ENCODE measurements at places on chromosomes 16 and 17. TPM values are rescaled to one million over a fixed set of nuclear protein-coding genes. Genes with fewer than 3 reads are reported as not detected.

DNA sequence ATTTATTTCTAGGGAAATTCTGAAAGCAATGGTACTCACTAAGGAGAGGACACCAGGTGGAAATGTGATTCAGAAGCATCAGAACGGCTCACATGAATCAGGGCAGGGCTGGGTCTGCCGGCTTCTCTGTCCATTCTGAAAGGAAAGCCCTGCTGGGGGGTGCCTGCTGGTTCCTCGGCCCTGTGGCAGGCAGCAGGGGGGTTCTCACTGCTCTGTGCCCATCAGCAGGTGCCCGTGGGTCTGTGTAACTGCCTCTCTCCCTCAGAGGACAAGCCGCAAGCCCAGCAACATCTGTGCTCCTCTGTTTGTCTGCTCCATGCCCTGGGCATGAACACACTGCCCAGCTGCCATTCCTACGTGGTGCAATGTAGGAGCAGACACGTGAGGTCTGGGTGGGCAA, 74.9 kb upstream of the ZNF423 start:
- no peak for DNase-seq
- no peaks in the 10 kb centered on the region for H3K27me3 ChIP-seq
- no peaks in the 10 kb centered on the region for H3K36me3 ChIP-seq

GRCh38 chr16:31081428-31082351, 7.1 kb downstream of the PRSS53 start:
- H3K4me1 ChIP-seq, result no peaks in the 10 kb centered on the region
- no peak for DNase-seq
- peaks cover 8% of the 10 kb centered on the region for H3K36me3 ChIP-seq
- H3K4me3 ChIP-seq, result no peak overlapping the region

GRCh38 chr17:54882371-54882770, 18.3 kb upstream of the TOM1L1 start:
- H3K36me3 ChIP-seq, result no peaks in the 10 kb centered on the region
- no peak overlapping the region for H3K27ac ChIP-seq
- H3K27me3 ChIP-seq, result no peaks in the 10 kb centered on the region
- DNase-seq, result no peak
- H3K4me3 ChIP-seq, result no peak overlapping the region
- H3K4me1 ChIP-seq, result no peaks in the 10 kb centered on the region

GRCh38 chr17:44387804-44388203, 1.6 kb downstream of the ITGA2B start:
- H3K27me3 ChIP-seq, result no peaks in the 10 kb centered on the region
- no peaks in the 10 kb centered on the region for H3K36me3 ChIP-seq
- H3K27ac ChIP-seq, result no peak overlapping the region
- no peak for DNase-seq
- peaks cover 17% of the 10 kb centered on the region for H3K4me1 ChIP-seq

DNA sequence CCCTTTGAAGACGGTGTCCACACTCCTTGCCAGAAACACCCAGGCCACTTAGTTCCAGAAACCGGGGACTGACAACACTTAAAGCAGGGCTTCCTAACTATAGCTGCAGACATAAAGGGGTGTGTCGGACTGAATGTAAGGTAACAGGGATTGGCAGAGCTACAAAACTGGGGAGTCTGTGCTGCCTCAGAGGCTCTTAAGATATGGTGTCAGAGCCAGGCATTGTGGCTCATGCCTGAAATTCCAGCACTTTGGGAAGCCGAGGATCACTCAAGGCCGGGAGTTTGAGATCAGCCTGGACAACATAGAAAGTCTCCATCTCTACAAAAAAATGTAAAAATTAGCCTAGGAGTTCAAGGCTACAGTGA, 14.2 kb upstream of the NLRC3 start:
- no peaks in the 10 kb centered on the region for H3K36me3 ChIP-seq
- H3K4me3 ChIP-seq, result no peak overlapping the region
- DNase-seq, result no peak
- H3K27ac ChIP-seq, result no peak overlapping the region

GRCh38 chr17:78561166-78561565, 16.0 kb downstream of the DNAH17 start:
- H3K27me3 ChIP-seq, result no peaks in the 10 kb centered on the region
- DNase-seq, result no peak
- H3K36me3 ChIP-seq, result no peaks in the 10 kb centered on the region
- H3K4me1 ChIP-seq, result no peaks in the 10 kb centered on the region

DNA sequence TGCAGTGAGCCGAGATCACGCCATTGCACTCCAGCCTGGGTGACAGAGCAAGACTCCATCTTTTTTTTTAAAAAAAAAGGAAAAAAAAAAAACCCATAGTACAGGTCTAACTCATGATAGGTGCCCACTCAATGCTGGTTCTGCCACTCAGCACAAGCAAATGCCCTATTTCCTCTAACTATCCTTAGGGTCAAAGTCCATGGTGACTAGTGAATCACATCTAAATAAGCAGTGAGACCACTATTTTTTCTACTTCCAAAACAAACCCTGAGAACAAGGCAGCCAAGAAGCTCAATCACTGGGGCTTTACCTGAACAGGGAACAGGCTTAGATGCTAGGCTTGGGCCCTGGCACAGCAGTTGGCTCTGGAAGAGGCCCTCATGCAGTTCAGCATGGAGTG, 3.4 kb downstream of the BLTP2 start:
- H3K36me3 ChIP-seq, result peaks cover 47% of the 10 kb centered on the region
- H3K27ac ChIP-seq, result no peak overlapping the region
- H3K27me3 ChIP-seq, result no peaks in the 10 kb centered on the region
- no peak overlapping the region for H3K4me3 ChIP-seq
- H3K4me1 ChIP-seq, result peaks cover 39% of the 10 kb centered on the region

DNA sequence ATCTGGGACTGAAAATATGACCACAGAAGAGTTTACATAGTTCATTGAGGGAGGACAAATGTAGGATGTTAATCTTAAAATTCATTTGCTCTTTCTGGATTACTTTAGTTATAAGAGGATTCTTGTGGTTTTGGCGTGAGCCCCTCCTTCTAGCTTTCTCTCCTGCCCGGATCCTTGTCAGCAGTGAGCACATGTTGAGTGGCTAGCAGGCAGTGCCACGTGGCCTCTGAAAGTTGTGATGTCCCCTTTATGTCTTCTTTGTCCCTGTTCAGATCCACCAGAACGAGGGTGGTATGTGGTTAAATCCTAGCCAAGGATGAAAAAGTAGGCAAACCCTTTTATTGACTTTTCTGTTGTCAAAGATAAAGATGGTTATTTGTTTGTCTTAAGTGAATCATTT, 83.8 kb downstream of the GNAO1 start:
- H3K36me3 ChIP-seq, result no peaks in the 10 kb centered on the region
- no peaks in the 10 kb centered on the region for H3K27me3 ChIP-seq
- H3K4me1 ChIP-seq, result no peaks in the 10 kb centered on the region
- H3K4me3 ChIP-seq, result no peak overlapping the region

- no peaks in the 10 kb centered on the region for H3K27me3 ChIP-seq
- peaks cover 24% of the 10 kb centered on the region for H3K4me1 ChIP-seq
- no peak overlapping the region for H3K4me3 ChIP-seq
- no peaks in the 10 kb centered on the region for H3K36me3 ChIP-seq
Observed at GRCh38 chr17:64491034-64491860, 5.6 kb downstream of the POLG2 start.

DNA sequence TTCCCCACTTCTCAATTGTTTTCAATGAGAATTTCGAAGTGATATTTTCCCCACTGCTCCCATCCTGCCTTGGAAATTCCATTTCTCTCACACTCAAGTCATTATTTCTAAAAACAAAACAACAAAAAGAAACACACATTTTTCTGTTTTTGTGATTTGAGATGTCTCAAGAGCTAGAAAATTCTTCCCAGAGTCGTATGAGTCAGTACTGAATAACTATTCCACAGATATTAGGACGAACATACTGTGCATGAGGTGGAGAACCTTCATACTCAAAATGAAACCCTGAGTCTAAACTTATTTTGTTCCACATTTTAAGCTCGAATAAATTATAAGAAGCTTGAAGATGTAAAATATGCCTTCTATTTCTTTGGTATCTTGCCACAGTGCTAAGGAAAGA, 204.6 kb downstream of the SLC39A11 start:
- no peak overlapping the region for H3K4me3 ChIP-seq
- no peaks in the 10 kb centered on the region for H3K27me3 ChIP-seq
- no peaks in the 10 kb centered on the region for H3K36me3 ChIP-seq
- no peak for DNase-seq

GRCh38 chr17:34254651-34255380, at the start of gene CCL2:
CCL2 (plus strand) TSS chr17:34255285; CDS start chr17:34255350, 65 bp downstream.
- H3K36me3 ChIP-seq, result no peaks in the 10 kb centered on the region
- H3K4me1 ChIP-seq, result peaks cover 57% of the 10 kb centered on the region
- peak within 1 kb of the TSS; percentile 81 for H3K27ac ChIP-seq
- H3K4me3 ChIP-seq, result no peak within 1 kb of the TSS

- DNase-seq, result no peak
- no peak overlapping the region for H3K27ac ChIP-seq
- no peaks in the 10 kb centered on the region for H3K36me3 ChIP-seq
- no peak overlapping the region for H3K4me3 ChIP-seq
Observed at GRCh38 chr17:43341715-43342588, 56.8 kb upstream of the ARL4D start.

Gene IL34
- 0.78 TPM for total RNA-seq

Gene CD300H
- total RNA-seq, result not detected

Gene CCDC154
- 2.1 TPM for total RNA-seq

Gene PIPOX
- 3.1 TPM for total RNA-seq

Gene PRR15L
- total RNA-seq, result 36.6 TPM
